ENCODE measurements at places on chromosomes 5 and 9.

- DNase-seq, result no peak
Observed at GRCh38 chr5:174412941-174413340, 311.4 kb upstream of the MSX2 start.

DNA sequence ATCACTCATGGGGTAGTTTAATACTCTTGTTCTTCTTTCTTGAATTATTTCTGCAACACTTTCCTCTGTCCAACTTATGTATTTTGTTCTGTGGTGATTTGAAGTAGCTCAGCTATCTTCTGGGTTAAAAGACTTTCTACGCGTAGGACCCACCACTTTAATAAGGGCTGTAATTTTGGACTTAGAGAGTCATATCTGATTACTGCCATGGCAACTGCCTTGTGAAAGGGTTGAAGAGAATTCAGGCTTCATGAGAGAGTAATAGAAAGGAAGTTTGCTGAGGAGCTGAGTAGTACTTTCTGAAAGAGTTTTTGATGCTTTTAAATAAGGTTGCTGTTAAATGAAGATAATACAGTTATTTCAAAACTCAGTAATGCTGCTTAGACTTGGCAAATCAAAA is 89.5 kb downstream of the TLE4 start:
- no peak for DNase-seq

GRCh38 chr9:36817160-36817834 is 216.8 kb downstream of the PAX5 start:
- no peak for DNase-seq

GRCh38 chr9:133368249-133368881 is 7.5 kb downstream of the SURF4 start:
- DNase-seq, result no peak

DNA sequence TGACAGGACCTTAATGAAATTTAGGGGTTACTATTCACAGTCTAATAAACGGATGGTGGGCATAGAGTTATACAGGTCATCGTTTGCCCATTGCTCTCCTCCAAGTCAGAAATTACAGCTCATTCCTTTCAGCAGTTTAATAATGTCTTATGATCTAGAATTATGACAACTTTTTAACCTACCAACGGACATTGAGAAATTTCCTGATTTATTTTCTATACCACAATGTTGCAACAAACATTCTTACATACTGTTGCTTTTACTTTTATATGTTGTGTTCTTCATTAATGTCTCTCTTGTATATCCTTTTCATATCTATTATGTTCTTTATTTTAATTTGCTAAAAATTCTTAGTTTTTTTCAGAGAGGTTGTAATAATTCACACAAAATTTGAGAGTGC is 152.8 kb upstream of the PRLR start:
- no peak for DNase-seq

DNA sequence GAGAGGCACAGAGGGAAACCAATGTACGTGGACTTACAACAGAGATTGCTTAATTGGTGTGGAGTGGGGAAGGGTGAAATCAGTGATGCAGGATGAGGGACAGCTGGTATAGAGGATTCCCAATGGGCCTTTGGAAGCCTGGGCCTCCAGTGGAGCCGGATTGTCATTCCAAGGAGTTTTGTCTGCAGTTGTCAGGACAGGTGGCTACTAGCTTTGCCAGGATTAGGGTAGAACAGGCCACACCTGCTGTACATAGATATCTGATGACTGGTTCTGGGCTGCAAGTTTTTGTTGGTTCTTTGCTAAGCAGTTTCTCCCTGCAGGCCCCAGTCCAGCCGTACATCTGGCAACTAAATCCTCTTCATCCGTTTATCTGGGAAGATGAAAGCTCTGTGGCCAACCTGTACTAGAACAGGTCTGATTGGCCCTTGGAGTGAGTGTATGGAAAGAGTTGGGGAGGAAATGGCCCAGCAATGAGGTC is 4.2 kb downstream of the SKP2 start:
- DNase-seq, result no peak

DNA sequence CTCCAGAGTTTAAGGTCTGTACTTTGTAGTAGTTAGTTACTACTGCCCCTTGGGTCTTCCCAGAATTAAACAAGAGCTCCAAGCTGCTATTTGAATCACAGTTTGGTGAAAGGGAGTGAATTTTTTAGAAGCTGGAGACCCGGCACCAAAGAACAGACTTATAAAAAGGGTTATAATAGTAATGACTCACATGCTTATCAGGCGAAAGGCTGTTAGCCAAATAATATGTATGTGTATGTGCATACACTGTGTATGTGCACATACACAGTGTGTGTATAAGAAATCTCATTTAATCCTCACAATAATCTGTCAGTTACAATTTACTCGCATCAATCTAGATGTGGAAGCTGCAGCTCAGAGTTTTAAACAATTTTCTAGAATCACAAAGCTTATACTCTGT is 59.5 kb upstream of the ITGA1 start:
- DNase-seq, result no peak

DNA sequence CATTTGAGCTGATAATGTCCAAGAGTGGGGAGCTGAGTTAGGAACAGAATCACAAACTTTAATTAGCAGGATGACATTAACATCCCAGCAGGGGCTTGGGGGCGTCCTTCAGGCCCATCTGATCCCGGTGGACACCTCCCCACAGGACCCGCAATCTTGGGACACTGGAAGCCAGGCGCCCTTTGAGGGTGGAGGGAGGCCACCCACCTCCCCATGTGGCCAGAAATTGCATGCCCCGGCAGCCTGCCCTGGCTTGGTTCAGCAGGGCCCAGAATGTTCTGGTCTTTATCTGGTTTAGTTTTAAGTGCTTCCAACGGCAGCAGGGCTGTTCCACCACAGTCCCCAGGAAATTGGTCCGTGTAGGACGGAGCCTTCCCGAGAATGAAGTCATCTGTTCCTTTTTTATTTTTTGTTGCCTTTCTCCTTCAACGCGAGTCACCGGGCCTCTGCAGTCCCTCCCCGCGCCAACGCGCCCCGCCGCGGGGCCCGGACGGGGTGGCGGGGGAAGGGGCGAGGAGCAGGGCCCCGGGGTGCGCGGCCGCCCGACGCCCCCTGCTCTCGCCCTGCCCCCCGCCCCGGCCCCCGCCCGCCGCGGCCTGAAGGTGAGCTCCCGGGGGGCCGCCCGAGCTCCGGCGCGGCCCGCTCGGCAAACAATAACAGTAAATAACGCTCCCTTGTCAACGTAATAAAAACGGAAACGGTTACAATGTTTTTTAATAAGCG is 207.9 kb downstream of the C9orf50 start:
- DNase-seq, result no peak

GRCh38 chr5:65190328-65191053 is 291.2 kb downstream of the ADAMTS6 start:
- DNase-seq, result no peak

DNA sequence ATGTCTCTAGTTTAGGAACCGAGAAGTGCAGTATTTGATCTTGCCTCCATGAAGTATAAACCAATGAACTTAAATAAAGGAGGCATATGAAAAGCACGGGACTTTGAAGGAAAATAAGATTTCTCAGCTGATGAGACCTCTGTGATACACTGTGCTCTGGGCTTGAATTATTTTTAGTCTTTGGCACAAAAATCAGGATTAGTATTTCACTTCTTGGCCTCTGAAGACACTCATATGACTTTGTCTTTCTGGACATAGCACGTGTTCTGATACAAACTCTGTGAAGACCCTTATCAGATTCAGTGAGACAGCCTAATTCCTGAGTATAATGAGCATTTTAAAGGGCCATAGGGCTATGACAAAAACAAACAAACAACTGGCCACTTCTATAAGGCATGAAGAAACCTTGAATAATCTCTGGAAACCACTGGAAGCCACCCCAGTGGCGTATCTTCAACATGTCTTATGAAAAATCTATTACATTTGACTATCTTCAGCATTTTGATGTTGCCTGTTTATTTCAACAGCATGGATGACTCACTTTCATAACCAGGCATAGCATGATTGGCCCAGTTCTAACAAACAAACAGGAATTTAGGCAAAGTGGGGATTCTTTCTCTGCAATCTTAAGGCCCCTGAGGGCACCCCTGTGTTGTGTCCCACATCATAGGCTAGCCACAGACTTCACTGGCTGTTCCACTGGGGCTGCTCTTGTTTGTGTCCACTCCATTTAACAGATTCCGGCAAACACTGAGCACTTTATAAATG is 90.3 kb upstream of the ZNF462 start:
- DNase-seq, result no peak

- no peak for DNase-seq
Observed at GRCh38 chr9:71656496-71656895, 111.8 kb downstream of the CEMIP2 start.
